Right ventricle myocardium inferior (tissue), 1 donor: ENCODE measurements at places on chromosomes 2 and 18.

DNA sequence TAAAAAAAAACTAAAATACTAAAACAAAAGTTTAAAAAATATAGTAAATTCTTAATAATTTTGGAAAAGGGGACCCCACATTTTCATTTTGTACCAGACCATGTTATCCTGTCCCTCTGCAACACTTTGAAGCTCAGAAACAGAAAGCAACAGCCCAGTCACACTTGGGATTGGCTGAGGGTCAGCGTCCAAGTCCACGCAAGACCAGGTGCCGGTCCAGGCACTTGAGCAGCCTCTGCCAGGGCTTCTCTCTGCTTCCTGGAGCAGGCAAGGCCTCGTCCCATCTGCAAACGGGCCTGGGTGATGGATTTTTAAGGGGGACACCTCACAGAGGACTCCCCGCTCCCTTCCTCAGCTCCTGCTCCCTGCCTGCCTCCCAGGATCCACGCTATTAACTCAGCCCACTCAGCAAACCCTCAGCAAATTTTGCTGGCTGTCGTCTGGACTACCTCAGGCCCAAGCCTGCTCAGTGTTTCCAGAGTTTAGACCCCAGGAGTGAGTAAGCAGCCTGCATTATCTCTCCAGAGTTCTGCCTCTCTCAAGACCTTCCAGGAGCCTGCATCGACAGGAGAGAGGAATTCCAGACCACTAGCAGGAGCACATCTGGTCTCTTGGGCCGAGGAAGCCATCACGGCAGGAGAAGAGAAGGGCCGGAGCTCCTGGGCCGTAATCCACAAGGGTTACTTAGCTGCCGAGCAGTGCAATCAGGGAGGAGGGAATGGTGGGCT is 88.7 kb upstream of the STPG4 start:
- DNase-seq = no peak

DNA sequence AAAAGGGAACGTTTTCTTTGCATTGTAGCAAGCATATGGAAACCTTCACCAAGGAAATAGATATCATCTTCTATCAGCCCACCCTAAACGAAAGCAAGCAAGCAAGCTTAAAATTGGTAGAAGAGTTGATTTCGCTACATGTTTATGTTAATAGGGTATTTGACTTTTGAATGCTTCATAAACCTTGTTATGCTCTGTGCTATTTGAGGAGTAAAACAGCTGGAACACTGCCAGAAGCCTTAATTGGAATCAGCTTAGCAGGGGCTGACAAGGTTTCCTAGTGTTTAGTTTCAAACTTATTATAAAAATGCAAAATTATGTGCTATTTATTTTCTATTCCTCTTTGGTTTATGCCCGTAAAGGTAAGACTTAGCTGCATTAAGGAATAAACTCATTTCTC is 70.6 kb upstream of the LINC00305 start:
- no peak for DNase-seq

- no peak for DNase-seq
Observed at GRCh38 chr2:8841932-8842331, 4.5 kb upstream of the KIDINS220 start.

- DNase-seq = no peak
Observed at GRCh38 chr2:175576270-175576669, 394.8 kb upstream of the ATP5MC3 start.

DNA sequence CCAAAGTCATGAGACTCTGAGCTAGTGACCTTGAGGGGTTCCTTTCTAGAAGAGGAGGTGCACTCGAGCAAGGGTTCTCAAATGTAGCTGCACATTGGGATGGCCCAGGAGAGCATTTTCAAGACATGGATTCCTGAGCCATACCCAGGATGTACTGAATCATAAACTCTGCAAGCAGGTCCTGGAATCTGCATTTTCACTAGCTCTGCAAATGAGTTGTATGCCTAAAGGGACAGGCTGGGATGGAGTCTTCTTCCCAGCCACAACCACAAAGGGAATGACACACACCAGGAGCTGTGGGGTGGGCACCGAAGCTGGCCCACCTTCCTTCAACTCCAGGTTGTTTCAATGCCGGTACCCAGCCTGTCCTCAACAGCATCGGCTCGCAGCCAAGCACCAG is 90.6 kb downstream of the GALNT14 start:
- no peak for DNase-seq

GRCh38 chr2:76019128-76019527 is 308.4 kb upstream of the GCFC2 start:
- no peak for DNase-seq

DNA sequence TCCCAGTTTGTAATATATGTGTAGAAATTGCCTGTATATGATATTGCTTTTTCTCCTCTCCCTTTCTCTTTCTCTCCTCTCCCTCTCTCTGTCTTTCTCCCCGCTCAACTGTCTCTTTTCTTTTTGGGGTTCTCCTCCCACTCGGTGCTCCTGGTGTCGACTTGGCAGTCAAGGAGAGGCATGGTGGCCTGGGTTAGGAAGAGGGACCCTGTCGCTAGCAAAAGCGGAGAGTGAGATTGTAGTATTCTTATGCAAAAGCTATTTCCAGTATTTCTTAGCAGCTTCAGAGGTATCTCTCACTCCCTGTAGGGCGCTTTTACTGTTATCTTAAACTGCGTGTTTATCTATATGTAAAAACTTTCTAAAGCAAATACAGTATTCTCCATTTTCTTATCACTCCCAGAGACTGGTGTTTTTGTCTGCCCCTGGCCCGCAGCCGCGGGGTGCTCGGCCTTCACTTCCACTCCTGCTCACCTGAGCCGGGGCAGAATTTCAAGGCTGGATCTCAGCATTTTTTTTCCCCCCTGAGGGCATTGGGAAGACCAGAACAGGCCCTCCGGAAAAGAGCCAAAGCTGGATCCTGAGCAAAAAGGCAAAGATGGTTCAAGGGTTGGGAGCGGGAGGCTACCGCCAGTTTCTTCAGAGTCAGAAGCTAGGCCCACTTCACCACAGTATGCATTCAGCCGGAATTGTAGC is 4.3 kb downstream of the SIX3 start:
- DNase-seq = no peak

GRCh38 chr18:22998344-22998743 is 65.2 kb downstream of the RBBP8 start:
- no peak for DNase-seq

DNA sequence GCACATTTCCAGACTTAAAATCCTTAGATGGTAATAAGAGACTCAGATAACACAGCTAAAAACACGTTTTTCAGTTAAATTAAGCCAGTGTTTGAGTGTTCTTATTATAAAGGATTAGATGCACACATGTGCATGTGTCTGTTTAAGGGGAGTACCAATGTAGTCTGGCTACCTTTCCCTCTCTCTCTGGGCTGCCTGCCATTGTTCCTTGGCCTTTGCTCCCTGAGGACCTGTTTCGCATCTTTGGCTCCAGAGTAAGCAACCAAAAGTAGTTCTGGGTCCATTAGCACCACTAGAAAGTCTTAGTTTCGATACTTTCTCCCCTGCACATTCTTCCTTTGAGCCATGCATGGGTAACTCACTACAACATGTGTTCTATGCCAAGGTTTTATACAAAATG is 228.3 kb downstream of the TPGS2 start:
- no peak for DNase-seq

GRCh38 chr2:192398236-192398635 is 203.5 kb upstream of the TMEFF2 start:
- no peak for DNase-seq

DNA sequence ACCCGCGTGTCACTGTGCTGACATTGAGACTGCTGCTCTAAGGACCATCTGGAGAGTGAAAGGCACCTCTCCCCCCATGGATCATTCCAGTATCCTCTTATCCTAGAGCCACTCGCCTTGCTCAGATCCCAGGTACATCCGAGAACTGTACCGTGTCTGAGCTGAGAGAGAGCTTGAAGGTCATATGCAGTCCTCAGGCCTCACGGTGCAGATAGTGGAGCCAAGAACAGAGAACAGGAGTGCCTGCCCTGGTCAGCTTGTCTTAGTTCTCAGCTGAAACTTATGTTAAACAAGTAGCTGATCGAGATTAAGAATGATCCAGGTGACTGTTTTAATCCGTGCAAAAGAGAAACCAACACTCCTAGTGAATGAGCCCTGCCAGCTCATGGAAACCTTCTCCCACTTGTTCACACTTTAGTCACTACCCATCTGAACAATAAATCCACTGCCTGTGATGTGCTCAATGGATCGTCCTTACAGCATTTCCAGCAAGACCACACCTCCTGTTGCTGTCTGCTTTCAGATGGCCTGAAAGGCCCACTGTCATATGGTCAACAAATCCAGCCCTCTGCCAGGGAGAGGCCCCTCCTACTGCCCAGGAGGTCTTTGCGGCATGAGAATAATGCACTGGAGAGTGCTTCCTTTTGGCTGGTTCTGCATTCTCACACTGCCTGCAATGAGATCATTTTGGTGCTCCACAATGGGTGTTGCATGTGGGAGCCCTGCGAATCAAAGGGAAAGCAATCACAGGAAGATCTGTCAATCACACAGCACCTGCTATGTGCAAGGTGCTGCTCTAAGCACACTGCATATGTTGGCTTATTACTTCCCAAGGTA is 43.7 kb upstream of the APCDD1 start:
- no peak for DNase-seq

GRCh38 chr2:239991689-239992314 is 33.3 kb downstream of the NDUFA10 start:
- DNase-seq = no peak

GRCh38 chr2:16626497-16626896 is 39.1 kb downstream of the CYRIA start:
- no peak for DNase-seq

GRCh38 chr18:48790869-48791635 is 159.7 kb downstream of the SMAD7 start:
- DNase-seq = no peak

DNA sequence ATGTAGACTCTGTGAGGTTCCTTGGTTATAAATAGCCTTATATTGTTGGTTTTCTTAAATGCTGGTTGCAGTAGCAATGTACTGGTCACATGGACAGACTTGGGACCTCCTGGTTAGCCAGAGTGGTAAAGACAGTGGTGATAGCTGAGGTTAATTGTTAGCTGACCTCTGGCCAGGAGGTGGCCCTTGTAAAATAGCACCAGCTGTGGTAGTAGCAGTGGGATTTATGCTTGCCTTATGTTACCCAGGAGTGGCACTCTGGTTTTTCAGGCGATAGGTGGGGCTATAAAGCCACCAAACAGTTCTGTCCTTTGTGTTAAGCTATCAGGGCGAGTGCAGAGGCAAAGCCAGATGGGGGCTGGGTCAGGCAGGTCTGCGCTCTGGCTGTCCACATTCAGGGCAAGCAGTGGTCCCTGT is 94.8 kb upstream of the SRD5A2 start:
- no peak for DNase-seq

GRCh38 chr2:70806013-70806412 is 14.4 kb downstream of the CLEC4F start:
- DNase-seq = no peak

GRCh38 chr2:14363976-14364375 is 268.5 kb upstream of the LRATD1 start:
- no peak for DNase-seq

GRCh38 chr2:9889812-9890261 is 46.6 kb downstream of the TAF1B start:
- DNase-seq = no peak

DNA sequence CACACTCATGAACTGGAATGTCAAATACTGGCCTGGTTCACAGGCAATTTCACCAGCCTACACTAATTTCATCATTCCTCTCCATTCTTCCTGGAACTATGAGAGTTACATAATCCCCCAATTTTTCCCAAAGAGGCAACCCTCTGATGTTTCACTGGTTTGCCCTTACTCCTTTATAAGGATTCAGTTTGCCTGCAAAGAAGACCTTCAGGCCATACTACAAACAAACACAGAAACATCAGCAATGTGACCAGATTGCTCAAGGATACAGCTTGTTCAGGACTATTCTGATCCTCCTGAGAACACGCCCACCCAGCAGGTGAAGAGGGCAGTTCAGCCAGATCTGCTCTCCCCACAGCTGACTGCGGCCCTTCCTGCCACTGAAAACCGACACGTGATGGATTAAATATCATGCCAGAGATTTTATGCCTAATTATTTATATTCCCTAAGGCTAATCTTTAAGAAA is 215.5 kb downstream of the ETAA1 start:
- DNase-seq = no peak

DNA sequence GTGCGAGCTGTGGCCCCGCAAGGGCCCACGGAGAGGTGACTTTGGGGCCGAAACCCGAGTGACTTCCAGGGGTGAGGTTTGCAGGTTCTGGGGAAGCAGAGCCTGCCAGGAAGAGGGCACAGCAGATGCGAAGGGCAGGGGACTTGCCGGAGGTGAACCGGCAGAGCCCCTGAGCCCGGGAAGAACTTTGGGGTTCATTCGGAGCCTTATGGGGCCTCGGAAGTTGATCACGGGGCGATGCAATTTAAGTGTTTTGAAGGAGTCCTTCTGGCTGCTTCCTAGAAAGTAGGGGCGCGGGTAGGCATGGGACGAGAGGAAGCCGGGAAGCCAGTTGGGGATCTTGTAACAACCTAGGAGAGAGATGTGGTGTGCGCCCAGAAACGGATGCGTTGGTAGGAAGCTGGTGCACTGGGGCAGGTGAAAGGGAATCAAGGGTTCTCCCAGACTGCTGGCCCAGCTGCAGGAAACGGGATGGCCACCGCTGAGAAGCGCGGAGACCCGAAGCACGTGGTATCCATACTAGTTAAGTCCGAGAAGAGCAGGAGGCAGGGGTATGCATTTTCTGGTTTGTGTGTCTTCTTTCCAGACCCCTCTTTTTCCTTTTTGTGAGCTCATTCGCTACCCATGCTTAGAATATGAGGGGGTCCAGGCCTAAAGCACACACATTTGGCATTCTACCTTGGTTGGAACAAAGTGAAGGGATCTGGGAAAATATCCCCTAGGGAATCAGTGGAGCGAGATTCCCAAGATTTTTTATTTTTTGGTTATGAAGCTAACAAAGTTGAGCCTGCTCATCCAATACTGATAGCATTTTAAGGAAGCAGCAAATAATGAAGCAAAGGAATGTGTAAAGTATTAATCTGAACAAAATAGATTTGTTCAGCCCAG is 758 bp downstream of the SCLY start:
- no peak for DNase-seq

GRCh38 chr18:72871091-72871490 is 3.3 kb upstream of the NETO1 start:
- DNase-seq = no peak

DNA sequence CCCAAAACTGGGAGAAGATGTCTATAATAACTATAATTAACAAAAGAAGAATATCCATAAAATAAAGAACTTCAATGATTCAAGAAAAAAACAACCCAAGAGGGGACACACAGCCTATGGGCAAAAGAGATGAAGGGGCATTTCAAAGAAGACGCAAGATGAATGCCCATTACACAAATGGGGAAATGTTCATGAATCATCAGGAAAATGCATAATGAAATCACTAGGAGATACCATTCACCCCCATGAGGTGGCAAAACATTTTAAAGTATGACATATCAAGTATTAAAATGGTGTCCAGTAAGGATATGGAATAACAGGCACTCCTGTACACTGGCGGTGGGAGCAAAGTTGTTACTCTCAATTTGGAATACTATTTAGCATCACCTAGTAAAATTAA is 183.3 kb downstream of the TXNL1 start:
- DNase-seq = no peak
